ENCODE measurements at places on chromosomes 11 and 22. TPM values are rescaled to one million over a fixed set of nuclear protein-coding genes. Genes with fewer than 3 reads are reported as not detected.

PGA3 gene
- total RNA-seq: not detected

RNF121 gene
- total RNA-seq: 22.4 TPM

PLAAT4 gene
- 1.6 TPM for total RNA-seq

- DNase-seq: no peak
Observed at GRCh38 chr11:73353422-73353821, 22.8 kb upstream of the RELT start.

DNA sequence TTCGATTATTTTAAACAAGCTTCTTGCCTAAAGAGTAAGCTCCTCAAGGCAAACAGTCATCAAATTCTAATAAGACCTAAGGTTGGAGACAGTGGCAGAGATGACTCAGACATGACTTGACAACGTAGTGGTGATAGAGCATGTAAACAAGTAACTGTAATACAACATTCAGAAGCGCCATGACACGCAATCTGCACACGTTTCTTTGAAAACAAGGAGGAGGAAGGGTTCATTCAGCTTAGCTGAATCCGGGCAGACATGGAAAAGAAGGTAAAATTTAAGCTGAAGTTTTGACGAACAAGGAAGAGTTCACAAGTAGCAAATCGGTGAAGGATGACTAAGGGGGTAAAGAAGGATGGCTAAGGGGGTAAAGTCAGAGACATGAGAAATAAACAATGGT lies 152.4 kb upstream of the ZC3H12C start:
- DNase-seq: peak; percentile 96

DNA sequence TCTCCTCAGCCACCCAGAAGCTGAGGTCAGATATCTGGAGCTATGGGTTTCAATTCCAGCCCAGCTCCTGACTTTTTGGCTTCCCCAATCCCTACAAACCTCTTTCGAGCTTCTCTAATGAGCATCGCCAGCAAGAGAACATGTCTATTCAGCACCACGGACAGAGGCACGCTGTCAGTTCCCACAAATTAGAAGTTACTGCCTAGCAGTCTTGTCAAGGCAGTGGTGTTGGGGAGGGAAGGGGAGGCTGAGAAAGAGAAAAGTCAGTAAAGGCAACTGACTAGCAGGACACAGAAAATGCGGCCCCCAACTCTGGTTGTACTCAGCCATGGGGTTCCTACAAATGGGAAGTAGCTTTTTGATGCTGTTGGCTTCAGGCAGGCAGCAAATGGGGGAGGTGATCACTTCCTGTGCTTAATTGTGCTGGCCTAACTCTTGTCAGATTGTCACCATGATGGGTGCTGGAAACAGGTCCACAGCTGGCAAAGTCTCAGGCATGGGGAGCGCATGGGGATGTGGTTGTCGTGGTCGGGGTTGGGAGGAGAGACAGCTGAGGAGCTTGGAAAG lies 205.9 kb downstream of the ST3GAL4 start:
- DNase-seq: peak; percentile 66

GRCh38 chr11:12762696-12763324 lies 88.6 kb downstream of the TEAD1 start:
- DNase-seq: no peak

GRCh38 chr22:30790366-30790765 lies 95.7 kb downstream of the OSBP2 start:
- no peak for DNase-seq

OR2D2 gene
- not detected for total RNA-seq

- DNase-seq: no peak
Observed at GRCh38 chr11:73818846-73819245, 31.2 kb downstream of the MRPL48 start.
